Colonic mucosa (tissue), 4 donors: ENCODE measurements at places on chromosomes 7 and 10. TPM values are rescaled to one million over a fixed set of nuclear protein-coding genes. Genes with fewer than 3 reads are reported as not detected.

- H3K36me3 ChIP-seq = no peaks in the 10 kb centered on the region
- H3K4me3 ChIP-seq = no peak overlapping the region
- H3K27ac ChIP-seq = no peak overlapping the region
- H3K4me1 ChIP-seq = no peaks in the 10 kb centered on the region
Observed at GRCh38 chr7:14905764-14906163, 3.2 kb upstream of the DGKB start.

- no peaks in the 10 kb centered on the region for H3K27me3 ChIP-seq
- H3K4me1 ChIP-seq = no peaks in the 10 kb centered on the region
- H3K4me3 ChIP-seq = no peak overlapping the region
- no peaks in the 10 kb centered on the region for H3K36me3 ChIP-seq
- no peak for DNase-seq
Observed at GRCh38 chr7:97873606-97874005, 1.4 kb upstream of the ASNS start.

DNA sequence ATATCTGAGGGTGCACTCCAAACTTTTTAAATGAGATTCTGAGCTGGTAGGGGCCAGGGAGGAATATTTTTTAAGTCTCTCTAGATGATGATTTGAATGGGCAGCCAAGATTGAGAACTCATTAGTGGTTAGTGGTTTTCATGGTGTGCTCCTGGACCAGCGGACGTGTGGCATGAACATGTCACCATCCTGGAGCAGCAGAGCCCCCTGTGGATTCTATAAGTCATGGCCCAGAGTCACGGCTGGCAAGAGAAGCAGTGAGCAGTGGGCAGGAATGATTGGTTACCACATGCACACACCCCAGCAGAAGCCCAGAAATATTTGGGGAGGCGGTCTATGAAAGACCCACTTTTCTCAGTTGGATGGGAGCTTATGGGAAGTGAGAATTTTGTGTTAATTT is 21.2 kb upstream of the UCN3 start:
- DNase-seq = no peak
- no peaks in the 10 kb centered on the region for H3K27me3 ChIP-seq
- H3K4me1 ChIP-seq = no peaks in the 10 kb centered on the region
- H3K36me3 ChIP-seq = no peaks in the 10 kb centered on the region

DNA sequence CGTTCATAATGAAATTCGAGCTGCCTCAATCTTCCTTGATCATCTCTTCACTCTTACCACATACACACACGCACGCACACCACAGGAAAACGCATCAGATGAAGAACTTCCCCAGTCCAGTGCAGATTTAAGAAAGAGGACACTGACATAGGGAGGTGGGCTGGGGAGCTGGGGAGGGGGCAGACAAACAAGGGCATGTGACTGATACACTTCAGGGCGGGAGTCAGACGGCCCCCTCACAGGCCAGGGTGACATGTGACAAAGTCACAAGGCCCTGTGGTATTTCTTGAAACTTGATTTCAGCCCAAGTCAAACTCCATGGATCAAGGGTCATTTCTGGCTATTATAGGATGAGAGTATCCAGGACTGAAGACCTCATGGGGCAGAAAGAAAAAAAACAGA is 82.6 kb downstream of the KCNMA1 start:
- peak overlapping the region; percentile 44 for H3K27ac ChIP-seq
- H3K4me1 ChIP-seq = no peaks in the 10 kb centered on the region
- H3K36me3 ChIP-seq = no peaks in the 10 kb centered on the region
- H3K4me3 ChIP-seq = no peak overlapping the region

DNA sequence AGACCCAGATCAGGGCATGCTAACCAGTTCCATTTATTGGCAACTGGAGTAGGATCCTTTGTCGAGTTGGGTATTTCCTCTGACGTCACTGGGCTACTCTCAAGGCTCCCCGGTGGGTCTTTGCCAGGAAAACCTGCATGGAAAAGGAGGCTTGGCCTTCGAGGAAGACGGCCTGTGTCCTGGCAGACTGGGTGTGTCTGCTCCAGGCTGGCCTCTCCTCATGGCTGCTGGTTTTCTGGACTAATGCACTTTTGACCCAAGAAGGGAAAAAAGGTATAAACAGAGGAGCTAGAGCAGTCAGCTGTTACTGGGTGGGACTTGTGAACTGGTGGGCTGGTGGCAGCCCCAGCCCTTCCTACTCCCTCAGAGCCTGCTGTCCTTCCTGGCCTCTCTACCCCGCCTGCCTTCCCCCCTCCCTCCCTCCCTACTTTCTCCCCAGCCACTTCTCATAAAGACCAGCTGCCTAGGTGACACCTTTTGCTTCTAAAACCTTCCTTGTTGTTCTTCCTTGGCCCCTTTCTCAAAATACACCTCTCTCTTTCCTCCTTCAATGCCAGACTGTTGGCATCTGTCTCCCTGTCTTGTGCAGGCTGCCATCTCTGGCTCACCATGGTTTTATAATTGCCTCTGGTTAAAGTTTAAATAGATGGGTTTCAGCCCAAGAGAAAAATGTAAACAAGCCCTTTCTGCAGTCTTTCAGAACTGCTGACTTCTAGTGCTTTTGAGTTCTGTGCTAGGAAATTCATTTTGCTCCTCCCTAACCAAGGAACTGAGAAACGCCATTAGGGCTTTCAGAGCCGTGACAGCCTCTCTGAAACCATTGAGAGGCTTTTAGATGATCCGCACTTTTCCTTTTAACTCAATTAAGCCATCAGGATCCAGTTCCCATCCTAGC is 101.8 kb upstream of the MKLN1 start:
- H3K4me1 ChIP-seq = peaks cover 6% of the 10 kb centered on the region
- peak; percentile 84 for DNase-seq
- peak overlapping the region; percentile 70 for H3K27ac ChIP-seq
- no peak overlapping the region for H3K4me3 ChIP-seq
- no peaks in the 10 kb centered on the region for H3K27me3 ChIP-seq

DNA sequence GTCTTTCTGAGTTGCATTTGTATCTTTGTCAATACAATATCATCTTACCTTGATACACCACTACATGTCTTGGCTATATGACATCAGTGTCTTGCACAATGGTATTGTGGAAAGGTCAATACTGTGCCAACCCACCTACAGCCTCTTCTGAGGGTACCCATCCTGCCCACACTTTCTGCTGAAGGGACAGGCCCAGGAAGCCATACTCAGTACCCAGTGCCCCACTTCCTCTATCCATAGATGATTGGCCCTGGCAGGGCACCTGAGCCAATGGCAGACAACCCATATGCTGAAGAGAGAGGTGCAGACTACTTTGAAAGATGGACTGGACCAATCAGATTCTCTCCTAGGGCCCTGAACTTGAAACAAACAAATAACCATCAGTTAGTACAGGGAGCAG is 152.0 kb upstream of the ADO start:
- no peak overlapping the region for H3K4me3 ChIP-seq
- no peaks in the 10 kb centered on the region for H3K36me3 ChIP-seq
- DNase-seq = no peak
- H3K4me1 ChIP-seq = no peaks in the 10 kb centered on the region
- H3K27ac ChIP-seq = no peak overlapping the region

GRCh38 chr10:50469778-50470193 is 154.0 kb downstream of the SGMS1 start:
- H3K36me3 ChIP-seq = no peaks in the 10 kb centered on the region
- H3K27ac ChIP-seq = peak overlapping the region; percentile 79
- DNase-seq = peak; percentile 33
- peaks cover 5% of the 10 kb centered on the region for H3K4me1 ChIP-seq
- no peaks in the 10 kb centered on the region for H3K27me3 ChIP-seq

GRCh38 chr10:62858364-62858763 is 42.2 kb upstream of the EGR2 start:
- DNase-seq = no peak
- no peaks in the 10 kb centered on the region for H3K36me3 ChIP-seq
- no peak overlapping the region for H3K27ac ChIP-seq
- no peaks in the 10 kb centered on the region for H3K27me3 ChIP-seq
- H3K4me1 ChIP-seq = no peaks in the 10 kb centered on the region

DNA sequence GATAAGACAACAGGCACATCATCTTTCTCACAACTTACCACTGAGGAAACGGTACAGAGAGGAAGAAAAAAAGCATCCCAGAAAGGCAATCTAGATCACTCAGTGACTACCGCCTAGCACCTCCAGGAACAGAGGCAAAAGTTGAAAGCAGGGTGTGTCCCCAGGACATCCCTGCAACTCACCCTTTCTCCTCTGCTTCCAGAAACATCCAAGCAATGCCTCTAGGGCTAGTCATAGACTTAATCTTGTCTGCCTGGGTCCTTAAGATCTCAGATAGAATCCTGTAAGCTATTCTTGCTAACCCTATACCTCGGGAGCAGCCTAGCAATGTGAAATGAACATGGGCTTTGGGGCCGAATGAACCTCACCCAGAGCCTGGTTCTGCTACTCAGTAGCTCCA is 18.8 kb upstream of the PDCD4 start:
- H3K27me3 ChIP-seq = no peaks in the 10 kb centered on the region
- peak overlapping the region; percentile 10 for H3K27ac ChIP-seq
- H3K4me3 ChIP-seq = no peak overlapping the region
- peak; percentile 41 for DNase-seq

The PLEKHA1 gene
- 55.6 TPM for total RNA-seq

The NSUN5 gene
- 35.0 TPM for total RNA-seq
